Activated naive CD8-positive, alpha-beta T cell treated with anti-CD3 and anti-CD28 coated beads, Interleukin-2, amount 50 U/mL, for 24 hours (primary cell): ENCODE measurements at places on chromosomes 11 and 22.
A peak's percentile ranks its signal among the peaks of the same experiment; 100 is the strongest.

- no peak for DNase-seq
- H3K27ac ChIP-seq: no peak overlapping the region
- no peak overlapping the region for H3K4me3 ChIP-seq
- H3K27me3 ChIP-seq: no peaks in the 10 kb centered on the region
These were observed 17.5 kb downstream of the GAB2 start for GRCh38 chr11:78400116-78400515.

DNA sequence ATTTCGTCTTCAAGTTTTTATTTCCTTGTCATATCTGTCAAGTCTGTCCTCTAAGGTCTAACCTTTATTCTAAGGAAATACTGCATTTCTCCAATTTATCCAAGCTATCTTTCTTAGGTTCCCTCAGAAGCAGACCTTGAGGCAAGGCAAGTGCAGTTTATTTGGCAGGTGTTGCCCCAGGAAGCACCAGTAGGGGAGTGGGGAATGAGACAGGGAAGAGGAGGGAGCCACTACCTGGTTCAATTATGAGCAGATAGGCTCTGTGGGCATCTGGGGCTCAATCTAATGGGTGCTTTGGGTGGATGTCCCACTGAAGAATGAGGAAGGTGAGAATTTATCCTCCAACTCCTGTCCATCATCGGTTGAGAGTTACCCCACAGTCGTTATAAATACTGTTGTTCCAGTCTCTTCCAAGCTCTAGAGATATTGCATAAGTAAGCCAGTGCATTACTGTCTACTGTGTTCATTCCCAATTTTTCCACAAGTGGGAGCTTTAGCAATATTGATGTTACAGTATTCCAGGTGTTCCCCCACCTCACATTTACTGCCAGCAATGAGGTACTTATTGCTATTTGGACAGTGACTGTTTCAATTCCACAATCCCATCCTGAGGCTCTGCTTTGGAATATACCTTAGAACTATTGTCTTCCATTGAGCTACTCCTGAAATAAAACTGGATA lies 154.9 kb upstream of the CEP126 start:
- no peaks in the 10 kb centered on the region for H3K4me1 ChIP-seq
- no peak overlapping the region for H3K4me3 ChIP-seq
- H3K27ac ChIP-seq: no peak overlapping the region
- no peak for DNase-seq
- no peaks in the 10 kb centered on the region for H3K27me3 ChIP-seq

- peak overlapping the region; percentile 83 for H3K4me3 ChIP-seq
- H3K27ac ChIP-seq: peak overlapping the region; percentile 78
- H3K4me1 ChIP-seq: peaks cover 50% of the 10 kb centered on the region
- DNase-seq: peak; percentile 74
- H3K27me3 ChIP-seq: no peaks in the 10 kb centered on the region
These were observed 505 bp downstream of the NUDT22 start for GRCh38 chr11:64226507-64227051.

DNA sequence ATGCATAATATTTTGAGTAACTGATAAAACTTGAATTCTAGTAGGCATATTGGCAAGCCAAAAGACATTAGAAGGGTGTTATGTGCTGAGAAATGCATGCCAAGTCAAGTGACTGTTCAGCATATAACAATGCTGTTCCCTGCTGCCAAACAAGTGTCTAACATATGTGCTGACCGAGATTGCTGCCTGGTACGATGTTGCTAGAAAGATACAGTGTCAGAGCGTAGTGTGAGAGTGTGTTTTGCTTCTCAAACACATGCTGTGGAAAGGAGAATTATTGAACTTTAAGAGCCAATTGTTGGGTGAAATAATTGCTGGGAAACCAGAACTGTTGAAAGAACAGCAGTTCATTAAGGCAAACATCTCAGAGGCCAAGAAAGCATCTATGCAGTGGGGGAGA lies 71.3 kb upstream of the GRIA4 start:
- no peaks in the 10 kb centered on the region for H3K4me1 ChIP-seq
- H3K27me3 ChIP-seq: no peaks in the 10 kb centered on the region
- H3K4me3 ChIP-seq: no peak overlapping the region
- H3K36me3 ChIP-seq: no peaks in the 10 kb centered on the region
- DNase-seq: no peak
